ENCODE measurements at places on chromosomes 12 and 14. TPM values are rescaled to one million over a fixed set of nuclear protein-coding genes. Genes with fewer than 3 reads are reported as not detected.
A peak's percentile ranks its signal among the peaks of the same experiment; 100 is the strongest.

DNA sequence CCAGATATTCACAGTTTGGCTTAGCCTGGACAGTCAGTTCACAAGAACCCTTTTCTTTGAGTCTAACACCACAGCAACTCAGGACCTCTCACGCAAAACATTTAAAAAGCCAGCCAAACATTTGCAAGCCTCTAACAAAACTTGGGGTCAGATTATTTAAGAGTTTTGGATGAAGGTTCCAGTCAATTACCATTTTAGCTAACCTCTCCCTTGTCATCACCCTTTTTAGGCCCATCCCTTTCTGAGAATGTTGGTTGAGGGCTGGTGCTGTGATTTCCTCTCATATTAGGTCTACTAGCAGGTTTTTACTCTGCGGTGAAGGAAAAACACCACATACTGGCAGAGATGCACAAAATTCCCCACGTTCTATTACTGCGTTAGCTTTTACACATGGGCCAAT, 20.7 kb downstream of the PAX9 start:
- no peak for DNase-seq

DNA sequence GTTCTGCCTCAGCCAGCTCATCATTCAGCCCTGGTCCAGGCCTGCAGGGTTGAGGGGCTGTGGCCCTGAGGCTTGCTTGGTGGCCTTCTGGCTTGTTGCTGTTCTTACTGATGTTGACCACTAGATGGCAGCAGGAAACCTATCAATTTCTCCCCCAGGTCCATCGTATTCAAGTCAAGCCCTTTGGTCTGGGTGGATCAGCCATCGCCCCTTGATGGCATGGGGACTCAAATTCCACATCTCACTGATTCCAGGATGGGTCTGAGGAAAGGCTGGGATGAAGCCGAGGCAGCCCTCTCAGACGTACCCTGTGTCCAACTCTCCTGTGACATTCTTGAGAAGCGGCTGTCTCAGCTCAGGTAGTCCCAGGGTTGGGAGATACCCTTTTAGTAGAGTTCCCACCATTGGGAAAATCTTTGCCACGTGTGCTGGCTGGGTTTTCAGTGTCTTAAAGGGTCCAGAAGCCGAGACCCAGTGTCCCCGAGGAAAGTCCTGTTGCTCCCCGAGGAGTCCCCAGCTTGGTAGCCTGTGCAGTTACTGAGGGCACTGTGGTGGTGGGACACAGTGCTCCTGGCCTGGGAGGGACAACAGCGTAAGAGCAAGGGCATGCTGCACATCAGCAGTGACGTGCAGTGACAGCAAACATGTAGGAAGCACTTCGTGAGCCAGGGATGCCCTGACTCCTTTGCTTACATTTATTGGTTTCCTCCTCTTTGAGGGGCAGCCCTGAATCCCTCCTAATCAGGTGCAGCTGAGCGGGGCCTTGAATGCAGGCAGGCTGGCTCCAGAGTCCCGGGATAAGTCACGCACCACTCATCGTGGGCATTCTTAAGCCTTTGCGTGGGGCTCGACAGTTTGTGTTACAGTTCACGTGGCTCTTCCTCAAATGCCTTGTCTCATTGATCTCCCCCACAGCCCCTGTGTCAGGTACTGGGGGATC, 58.6 kb downstream of the TSPAN9 start:
- DNase-seq = peak; percentile 66

DNA sequence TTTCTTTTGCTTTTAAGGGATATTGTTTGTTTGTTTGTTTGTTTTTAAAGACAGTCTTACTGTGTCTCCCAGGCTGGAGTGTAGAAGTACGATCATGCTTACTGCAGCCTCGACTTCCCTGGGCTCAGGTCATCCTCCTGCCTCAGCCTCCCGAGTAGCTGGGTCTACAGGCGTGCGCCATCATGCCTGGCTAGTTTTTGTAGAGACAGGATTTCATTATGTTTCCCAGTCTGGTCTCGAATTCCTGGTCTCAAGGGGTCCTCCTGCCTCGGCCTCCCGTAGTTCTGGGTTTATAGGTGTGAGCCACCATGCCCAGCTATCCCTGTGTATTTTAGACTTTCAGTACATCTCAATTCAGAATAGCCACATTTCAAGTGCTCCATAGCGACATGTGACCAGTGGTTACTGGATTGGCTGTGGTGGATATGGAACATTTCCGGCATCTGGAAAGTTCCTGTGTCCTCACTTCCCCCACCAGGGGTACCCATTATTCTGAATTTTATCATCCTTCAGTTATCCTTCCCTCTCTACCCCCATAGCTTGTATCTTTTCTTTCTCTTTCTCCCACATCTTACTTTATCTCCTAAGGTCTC, 61.1 kb downstream of the HRK start:
- DNase-seq = no peak

Gene RBP5
- 0.36 TPM for polyA plus RNA-seq

DNA sequence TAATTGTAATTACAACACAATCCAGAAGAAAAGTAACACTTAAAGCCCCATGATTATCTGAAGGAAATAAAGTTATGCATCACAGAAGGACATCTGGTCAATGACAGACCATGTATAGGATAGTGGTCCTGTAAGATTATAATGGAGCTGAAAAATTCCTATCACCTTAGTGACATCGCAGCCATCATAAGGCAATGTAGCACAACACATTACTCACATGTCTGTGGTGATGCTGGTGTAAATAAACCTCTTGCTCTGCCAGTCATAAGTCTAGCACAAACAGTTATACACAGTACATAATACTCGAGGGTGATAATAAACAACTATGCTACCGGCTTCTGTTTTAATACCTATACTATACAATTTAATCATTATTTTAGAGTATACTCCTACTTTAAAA, 11.2 kb downstream of the ATG2B start:
- DNase-seq = no peak

- no peak for DNase-seq
Measured at GRCh38 chr12:130934753-130935152, 19.0 kb upstream of the ADGRD1 start.

DNA sequence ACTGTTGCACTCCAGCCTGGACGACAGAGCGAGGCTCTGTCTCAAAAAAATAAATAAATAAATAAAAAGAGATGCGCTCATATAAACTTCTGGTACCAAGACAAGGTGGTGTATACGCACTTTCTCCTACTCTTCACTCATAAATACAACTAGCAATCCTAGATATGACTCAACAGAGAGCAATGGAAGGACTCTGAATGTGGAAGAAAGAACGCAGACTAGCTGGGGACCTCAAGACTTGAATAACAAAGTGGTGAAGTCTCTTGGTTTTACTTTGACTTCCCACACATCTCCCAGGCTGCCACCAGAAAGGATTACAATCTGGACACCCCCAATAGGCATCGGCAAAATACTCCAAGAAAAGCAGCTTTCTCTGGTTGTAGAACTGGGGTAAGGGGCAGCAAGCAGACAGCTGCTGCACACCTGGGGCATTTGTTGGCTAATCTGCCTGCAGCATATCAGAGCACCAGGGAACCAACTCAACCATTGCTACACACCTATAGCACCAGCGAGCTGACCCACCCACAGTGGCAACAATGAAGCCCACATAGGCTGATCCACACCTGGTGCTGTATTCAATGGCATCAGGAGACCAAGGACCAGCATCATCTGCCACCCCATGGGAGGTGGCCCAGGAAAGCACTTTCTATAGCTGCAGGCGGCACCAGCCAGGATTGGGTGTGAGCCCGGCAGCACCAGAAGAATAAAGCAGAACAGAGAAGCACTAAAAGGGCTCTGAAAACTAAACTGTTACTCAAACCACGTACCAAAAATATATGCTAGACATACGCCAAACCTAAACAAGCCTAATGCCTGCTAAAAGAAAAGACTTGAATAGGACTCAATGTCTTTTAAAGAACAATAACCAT, 1231.7 kb upstream of the TMEM132C start:
- no peak for DNase-seq

Gene GZMB
- polyA plus RNA-seq = not detected

DNA sequence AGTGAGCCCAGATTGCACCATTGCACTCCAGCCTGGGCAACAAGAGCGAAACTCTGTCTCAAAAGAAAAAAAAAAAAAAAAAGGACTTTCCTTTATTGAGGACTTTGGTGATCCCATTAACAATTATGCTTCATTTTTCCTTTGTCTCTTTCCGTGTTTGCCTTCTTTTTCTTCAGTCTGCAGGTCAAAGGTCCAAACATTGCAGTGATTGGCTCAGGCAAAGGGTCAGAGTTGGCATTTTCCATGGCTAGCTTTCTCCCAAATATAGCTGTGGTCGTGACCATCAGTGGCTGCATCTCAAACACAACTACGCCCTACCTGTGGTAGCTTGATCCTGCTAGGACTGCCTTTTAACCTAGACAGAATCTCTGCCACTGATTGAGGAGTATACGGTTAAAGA, 7.0 kb upstream of the DNAL1 start:
- no peak for DNase-seq

DNA sequence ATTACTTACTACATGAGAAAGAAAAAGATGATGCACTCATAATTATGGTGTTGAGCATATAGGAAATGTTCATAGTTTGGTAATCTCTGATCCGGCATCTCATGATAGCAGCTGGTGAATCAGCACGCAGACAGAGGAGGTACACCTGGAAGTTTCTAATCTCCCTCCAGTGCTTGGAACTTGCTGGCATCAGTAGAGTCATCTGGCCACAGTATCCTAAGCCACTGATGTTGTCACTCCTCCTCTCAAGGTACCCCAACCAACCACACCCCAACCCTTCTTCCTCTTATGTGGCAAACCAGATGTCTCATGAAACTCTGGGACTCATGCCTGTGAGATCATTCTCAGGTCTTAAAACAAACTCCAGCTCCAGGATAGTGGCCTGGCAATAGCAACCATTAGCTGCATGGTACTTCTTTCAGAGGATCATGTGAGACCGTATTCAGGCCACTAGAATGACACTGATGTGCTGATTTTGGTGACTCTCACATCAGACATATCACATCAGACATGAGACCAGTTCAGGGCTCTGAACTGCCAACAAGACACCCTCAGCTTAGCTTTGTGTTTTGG, 143.0 kb downstream of the RASSF9 start:
- no peak for DNase-seq
